ENCODE measurements at places on chromosomes 2 and 18. TPM values are rescaled to one million over a fixed set of nuclear protein-coding genes. Genes with fewer than 3 reads are reported as not detected.

DES gene
- not detected for total RNA-seq

DNA sequence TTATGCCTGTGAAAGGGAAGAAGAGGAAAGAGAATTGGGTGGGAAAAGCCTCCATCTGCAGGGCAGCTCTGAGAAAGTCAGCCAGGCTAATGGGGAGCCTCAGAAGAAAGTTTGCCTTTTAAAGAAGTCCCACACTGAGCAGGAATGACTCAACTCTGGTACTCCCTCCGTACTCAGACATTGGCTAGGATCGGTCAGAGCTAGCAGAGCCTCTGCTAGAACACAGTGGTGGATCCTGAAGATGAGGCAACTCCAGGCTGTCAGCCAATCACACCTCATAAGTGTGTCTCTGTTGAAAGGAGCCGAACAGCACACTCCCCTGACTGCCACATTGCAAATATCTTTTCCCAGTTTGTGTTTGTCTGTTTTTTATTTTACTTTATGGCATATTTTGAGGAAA is 96.9 kb downstream of the HNRNPLL start:
- DNase-seq, result no peak

DNA sequence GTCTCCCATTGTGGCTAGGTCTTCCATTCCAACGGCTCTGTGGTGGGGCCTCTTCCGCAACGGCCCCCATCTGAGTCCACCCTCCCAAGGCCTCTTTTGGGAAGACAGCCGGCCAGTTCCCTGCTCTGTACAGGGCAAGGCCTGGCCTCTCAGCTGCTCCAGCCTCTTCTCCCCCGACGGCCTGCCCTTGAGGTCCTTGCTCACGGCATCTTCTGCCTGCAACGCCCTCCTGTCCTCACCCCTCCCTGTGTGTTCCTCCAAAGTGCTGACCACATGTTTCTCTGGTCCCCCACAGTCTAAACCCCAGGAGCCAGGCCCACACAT is 16.0 kb downstream of the HS6ST1 start:
- no peak for DNase-seq

DNA sequence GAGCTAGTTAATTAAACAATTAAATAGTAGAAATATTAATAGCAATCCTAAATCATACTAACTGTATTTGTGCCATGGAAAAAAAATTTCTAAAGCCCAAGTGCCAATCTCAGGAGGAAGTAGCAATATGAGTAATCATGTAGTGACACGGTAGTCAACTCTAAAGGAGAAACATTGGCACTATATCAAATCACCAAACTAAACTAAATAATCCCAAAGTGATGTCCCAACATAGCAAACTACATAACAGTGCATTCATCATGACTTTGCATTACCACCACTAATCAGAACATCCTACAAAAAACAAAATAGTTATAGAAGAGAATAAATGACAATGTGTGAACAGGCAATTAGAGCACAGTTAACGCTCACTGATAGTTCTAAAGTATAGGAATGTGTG is 195.1 kb downstream of the EXOC6B start:
- DNase-seq, result no peak
